ENCODE measurements at places on chromosomes 3 and 15.

- DNase-seq: no peak
Measured at GRCh38 chr3:26350853-26351252, 271.7 kb upstream of the LRRC3B start.

DNA sequence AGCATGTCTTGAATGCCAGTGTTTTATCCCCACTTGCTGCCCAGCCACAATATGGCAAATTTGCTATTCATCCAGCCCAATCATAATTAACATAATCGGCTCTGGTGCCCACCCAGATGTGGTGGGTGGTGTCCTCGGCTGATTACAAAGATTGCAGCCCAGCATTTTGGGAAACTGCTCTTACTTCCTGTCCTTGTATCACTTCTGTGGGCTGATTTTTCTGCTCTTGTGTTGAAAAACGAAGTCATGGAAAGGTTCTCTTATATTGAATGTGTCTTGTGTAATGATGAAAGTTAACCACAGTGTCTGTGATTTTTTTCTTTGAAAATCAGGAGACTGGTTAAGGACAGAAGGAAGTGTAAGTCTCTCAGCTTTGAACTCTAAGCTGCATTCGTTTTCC is 141.7 kb downstream of the CACNA2D3 start:
- no peak for DNase-seq

DNA sequence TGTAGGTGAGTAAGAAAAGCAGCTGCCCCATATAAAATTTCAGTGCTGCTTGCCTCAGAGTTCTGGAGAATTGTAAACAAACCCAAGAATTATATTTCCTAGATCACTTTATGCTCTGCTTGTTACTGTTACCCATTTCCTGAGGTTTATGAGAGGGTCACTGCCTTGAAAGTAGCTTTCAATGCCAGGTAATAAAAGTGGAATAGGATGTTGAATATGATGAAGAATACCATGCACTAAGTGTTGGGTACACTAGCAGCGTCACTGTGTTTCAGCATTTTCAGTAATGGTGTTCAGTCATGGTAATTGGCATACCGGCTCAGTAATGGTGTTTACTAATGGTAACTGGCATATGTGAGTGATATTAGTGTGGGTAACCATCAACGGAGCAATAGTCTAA is 449.8 kb upstream of the TPRG1 start:
- DNase-seq: no peak

GRCh38 chr3:152234657-152235375 is 33.9 kb upstream of the MBNL1 start:
- no peak for DNase-seq

DNA sequence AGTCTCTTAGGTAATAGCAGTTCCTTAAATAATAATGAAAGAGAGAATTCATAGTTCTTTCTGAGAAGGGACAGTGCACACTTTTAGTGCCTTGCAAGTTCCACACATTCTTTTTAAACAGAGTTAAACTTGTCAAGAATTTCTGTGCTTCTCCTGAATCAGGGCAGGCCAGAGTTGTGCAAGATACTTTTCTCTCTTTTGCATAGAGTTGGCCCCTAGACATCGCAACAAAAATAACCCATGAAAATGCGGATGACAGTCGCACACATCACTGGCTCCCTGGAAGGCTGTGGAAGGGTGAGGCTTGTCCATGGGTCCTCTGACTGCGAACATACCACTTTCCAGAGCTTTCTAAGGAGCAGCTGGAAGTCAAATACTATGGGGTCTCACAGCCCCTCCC is 40.1 kb downstream of the FBLN2 start:
- no peak for DNase-seq

DNA sequence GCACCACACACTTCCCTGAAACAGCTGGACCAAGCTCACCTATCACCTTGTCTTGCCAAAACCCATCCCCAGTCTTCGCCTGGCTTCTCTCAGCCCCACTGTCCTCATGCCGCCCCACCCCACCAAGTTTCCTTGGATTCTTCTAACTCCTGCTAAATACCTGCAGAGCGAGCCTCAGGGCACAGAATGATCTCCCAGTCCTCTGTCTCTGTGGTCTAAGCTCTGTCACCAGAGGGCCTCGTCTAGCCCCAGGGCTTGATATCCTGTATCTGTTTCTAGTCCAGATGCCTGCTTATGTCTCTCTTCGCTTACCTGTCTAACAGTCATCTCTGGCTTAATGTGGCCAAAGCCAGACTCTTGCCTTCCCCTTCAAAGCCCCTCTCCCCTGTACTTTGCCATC is 9.7 kb downstream of the CCDC12 start:
- no peak for DNase-seq

- no peak for DNase-seq
Measured at GRCh38 chr15:47669221-47669620, 48.1 kb upstream of the SEMA6D start.

- DNase-seq: peak; percentile 56
Measured at GRCh38 chr3:12545473-12545791, at the start of gene MKRN2OS. TSS of gene MKRN2OS (minus strand) at chr3:12545499. CDS start at chr3:12545464, 35 bp downstream.

- DNase-seq: no peak
Measured at GRCh38 chr15:55320238-55320550, 1.2 kb downstream of the PIGB start.

GRCh38 chr3:141059816-141060215 is 8.7 kb downstream of the SPSB4 start:
- DNase-seq: peak; percentile 37

- no peak for DNase-seq
Measured at GRCh38 chr3:151919030-151919328, 45.5 kb downstream of the SUCNR1 start.

GRCh38 chr3:160103397-160103796 is 114.8 kb downstream of the IL12A start:
- DNase-seq: no peak

DNA sequence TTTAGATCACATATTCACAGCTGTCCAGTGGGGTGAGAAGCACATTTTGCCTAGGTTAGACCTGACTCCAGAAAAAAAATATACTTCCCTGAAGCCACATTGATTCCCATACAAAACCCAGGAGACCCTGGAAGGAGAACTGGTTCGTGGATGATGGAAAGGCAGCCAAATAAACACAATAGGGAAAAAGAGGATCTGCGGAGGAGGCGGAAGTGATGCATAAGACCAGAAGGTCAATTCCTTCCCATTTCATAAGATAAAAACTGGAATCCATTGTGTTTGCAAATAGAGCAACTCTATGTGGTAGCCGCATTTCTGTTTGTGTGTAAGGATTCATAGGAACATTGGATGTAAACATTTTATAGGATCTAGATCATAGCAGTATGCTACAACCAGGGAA is 781.9 kb upstream of the GRM7 start:
- DNase-seq: no peak

DNA sequence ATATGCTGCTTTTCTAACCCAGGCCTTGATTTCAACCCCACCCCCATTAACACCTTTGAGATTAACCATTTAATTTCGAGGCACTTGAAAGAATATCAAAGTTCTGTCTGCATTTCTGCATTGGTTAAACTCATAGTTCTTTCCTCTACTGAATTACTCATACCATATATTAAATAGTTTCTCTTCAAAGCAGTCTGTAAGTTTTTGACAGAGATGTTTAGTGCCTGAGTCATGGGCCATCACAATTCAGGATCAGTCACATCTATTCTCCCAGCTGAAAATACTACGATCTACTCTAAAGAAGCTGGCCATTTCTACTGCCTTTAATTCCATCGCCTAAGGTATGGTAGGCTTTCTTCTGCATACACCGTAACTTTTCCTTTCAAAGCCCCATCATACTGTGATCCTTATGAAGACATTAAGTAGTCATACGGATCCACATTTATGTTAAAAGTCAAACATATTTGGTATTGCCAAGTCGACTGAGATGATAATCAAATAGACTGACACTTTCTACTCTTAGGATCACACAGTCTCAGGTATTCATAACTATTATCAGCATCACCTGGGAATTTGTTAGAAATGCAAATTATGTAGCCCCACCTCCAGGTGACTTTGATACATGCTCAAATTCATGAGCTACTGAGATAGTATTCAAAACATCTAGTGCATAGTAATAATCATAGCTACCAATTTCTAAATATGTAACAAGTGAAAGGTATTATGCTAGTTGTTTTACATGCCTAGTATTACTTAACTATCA is 489.4 kb upstream of the IL12A start:
- no peak for DNase-seq

GRCh38 chr3:56988458-56989168 is 71.9 kb upstream of the SPATA12 start:
- DNase-seq: peak; percentile 88

GRCh38 chr3:17195192-17195611 is 310.4 kb downstream of the PLCL2 start:
- DNase-seq: no peak

- no peak for DNase-seq
Measured at GRCh38 chr3:124118397-124118796, 126.5 kb upstream of the ROPN1 start.

- DNase-seq: peak; percentile 74
Measured at GRCh38 chr3:194686816-194687637, 1.3 kb downstream of the FAM43A start.

DNA sequence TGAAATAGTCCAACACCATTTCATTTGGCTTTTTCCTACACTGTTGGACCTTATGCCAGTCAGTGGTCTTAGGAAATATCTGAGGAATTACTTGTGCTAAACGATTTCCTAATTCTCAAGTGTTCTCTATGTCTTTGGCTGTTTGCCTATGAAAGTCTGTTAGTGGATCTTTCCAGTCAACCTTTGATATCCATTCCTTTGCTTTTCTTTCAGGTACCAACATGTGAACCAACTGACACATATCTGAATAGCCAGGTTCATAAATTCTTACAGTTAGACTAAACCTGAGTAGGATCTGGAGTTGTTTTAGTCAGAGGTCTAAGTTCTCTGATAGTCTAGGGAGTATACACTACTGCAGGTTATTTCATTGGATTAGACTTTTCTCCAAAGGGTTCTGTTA is 343.5 kb upstream of the LRRC3B start:
- DNase-seq: no peak

GRCh38 chr3:33439546-33440327 is 468 bp downstream of the UBP1 start:
- peak; percentile 60 for DNase-seq

GRCh38 chr15:99123713-99124451 is 19.0 kb downstream of the SYNM start:
- no peak for DNase-seq

GRCh38 chr15:65414841-65415621 is 7.7 kb downstream of the IGDCC4 start:
- peak; percentile 85 for DNase-seq

GRCh38 chr3:15099364-15100098 is 583 bp upstream of the RBSN start:
- DNase-seq: no peak

DNA sequence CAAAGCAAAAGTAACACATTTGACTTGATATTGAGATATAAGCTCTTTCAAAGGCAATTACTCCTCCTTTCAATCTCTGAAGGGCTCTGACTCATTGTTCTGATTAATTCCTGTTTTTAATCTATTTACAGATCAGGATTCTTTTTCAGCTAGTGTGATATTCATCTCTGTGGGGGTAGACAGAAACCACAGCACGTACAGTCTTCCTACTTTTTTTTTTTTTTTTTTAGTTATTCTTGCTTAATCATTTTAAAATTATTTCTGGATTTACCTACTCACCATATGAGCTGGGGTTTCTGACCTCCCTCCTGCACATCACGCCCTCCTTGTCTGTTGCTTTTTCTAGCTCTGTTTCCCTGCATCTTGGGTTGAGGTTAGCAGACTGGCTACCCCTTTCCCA is 1.4 kb downstream of the CNTN3 start:
- DNase-seq: no peak

- no peak for DNase-seq
Measured at GRCh38 chr3:122661633-122662032, 19.0 kb upstream of the PARP14 start.

DNA sequence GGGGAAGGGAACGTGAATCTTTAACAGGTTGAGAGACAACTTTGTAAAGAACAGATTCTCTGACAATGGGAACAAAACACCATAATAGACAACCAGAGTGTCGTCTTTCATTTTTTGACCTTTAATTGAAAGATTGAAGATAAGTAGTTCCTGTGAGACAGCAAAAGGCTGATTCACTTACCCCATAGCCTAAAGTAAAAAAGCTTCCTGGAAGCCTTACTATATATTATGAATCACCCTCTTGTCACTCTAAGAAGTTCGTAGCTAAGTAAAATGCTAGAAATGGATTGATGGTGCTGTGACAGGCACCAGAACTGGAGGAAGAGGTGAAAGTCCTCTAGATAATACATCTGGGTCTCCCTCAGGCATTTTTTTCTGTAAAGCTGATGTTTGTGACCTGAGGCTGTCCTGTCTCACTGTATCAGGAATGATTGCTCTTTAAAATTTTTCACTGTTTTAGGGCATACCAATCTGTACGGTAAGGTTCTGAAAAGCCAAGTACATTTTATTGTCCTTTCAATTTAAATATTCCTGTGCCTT is 824.6 kb upstream of the SEMA6D start:
- no peak for DNase-seq

GRCh38 chr15:27428151-27428550 is 457.2 kb downstream of the GABRG3 start:
- no peak for DNase-seq

- no peak for DNase-seq
Measured at GRCh38 chr3:109596991-109597390, 259.6 kb upstream of the DPPA4 start.

- DNase-seq: no peak
Measured at GRCh38 chr15:68032672-68033071, 21.4 kb upstream of the PIAS1 start.

DNA sequence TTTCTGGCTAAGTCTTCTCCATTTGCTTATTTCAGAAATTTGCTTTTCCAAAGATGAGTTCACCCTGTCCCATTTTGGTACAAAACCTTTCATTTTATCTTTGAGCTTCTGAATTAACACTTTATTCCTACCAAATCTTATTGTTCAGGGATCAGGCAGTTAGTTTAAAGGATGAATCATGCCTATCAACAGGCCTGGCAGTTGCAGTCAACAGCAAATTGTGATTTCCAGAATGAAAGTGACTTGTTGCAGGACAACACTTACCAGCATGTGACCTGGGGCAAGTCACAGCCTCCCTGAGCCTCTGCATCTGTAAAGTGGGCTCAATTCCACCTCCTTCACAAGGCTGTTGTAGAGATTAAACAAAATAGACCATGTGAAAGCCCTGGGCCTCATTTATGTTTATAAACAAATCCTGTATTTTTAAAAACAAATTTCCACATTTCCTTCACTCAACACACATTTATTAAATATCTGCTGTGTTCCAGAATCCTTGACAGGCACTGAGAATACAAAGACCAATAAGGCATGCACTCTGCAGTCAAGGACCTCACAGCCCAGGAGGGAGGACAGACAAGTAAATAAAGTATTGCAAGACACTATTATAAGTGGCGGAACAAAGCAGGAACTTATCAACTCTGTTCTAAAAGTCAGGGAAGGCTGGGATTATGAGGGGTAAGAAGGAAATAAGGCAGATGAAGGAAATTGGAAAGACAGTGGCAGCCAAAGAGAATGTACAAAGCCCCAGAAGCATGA is 359.1 kb upstream of the IL12A start:
- no peak for DNase-seq
